Fibroblast of pulmonary artery (primary cell): ENCODE measurements at places on chromosomes 4 and X.

- DNase-seq, result no peak
These were observed 42.7 kb downstream of the TMEM156 start for GRCh38 chr4:38989487-38989886.

DNA sequence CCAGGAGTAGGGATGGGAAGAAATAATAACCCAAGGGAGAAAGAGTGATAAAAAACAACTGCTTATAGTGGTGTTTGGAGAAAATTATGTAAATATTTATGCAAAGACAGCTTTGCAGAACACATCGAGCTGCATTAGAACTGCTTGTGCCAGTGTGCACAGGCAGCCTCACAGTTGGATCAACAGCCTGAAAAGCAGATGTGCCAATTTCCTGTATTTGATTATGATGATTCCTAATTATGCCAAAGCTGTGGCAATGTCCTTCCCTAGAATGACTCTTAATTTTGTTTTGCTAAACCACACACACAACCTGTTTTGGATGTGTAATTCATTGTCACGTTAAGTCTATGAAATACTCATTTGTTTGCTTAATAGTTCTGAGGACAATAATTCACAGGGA lies 30.6 kb upstream of the ANTXR2 start:
- no peak for DNase-seq

DNA sequence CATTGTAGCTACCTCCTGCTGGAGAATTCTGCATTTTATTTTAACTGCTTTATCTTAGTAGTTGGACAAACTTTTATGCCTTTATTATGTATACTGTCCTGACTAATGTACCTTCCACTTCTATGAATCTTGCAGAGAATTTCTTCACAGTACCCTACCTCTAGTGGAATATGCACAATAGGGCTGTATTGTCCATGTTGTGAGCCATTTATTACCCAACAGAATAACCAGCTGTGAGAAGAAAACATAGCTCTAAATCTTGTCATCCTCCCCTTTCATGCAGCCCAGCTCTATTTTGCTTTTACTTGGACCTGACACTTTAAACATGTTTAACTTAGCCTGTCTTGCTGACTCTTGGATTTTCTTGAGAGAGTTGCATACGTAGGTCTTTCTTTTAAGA lies 56.2 kb downstream of the MCUB start:
- no peak for DNase-seq

- DNase-seq, result no peak
These were observed 48.9 kb downstream of the WWC2 start for GRCh38 chr4:183147983-183148382.

- DNase-seq, result no peak
These were observed 119.5 kb upstream of the SCML1 start for GRCh38 chrX:17617806-17618205.

DNA sequence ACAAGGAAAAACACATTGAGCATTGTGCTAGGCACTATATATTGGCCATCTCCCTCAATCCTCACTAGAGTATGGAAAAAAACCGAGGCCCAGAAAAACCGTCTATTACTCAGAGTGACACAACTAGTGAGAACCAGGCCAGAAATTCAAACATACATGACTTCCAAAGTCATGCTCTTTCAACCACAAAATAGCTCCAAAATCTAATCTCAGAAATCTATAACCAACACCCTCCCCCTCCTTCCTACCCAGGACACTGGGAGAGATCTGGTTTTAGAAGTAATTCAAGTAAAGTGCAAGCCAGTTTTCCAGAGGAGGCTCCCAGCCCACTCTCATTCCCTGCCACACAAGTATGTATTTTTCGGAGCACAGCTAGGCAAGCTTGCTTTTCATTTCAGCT lies 7.6 kb downstream of the HS3ST1 start:
- no peak for DNase-seq

DNA sequence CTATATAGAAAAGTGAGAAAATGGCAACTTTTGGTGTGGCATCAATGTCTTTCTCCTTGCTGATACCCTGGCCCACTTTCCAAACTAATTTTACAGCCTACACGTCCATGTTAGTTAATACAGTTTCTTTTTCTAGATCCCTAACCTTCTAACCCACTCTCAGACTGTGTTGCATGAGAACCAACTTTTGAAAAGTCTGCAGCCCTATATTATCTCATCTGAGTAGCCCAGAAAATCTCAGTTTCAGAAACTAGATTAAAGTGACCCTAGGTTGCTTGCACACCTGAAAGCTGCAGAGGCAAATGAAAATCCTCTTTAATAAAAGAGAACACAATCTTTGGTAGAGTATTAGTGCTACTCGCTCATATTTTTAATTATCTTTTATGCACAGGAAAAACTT lies 371.6 kb upstream of the EMCN start:
- no peak for DNase-seq

DNA sequence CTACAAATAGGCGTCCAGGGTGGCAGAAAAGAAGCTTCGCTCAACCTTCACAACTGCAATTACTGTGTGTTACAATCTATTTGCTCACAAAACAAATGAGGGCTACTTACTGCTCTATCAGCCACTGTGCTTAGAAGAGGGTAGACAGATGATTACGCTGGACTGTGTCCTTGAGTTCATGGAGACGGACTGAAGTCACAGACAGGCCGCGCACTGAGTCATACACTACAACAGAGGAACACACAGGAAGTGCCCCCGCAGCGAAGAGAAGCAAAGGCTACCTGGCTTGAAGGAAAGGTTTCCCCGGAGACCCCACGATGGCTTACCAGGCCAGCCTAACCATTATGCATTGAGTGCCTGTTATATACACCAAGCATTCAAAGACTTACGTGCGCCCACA lies 25.6 kb downstream of the FAT1 start:
- no peak for DNase-seq

DNA sequence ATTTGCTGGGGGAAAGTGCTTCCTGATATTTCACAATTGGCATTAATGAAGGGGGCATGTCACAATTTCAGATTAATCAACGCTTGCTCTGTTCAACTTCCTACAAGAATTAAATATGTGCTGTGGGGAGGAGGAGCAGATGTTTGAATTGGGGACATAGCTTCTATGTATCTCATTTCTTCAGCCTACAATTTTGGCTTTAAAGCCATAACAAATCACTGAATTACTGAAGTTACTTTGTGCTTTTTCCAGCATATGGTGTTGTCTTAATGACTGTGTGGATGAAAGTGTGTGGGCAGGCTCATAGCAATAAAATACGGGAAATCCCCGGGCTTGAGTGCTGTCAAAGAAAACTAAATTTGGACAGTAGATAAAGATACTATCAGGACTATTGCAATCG lies 813 bp downstream of the TLR7 start:
- no peak for DNase-seq

DNA sequence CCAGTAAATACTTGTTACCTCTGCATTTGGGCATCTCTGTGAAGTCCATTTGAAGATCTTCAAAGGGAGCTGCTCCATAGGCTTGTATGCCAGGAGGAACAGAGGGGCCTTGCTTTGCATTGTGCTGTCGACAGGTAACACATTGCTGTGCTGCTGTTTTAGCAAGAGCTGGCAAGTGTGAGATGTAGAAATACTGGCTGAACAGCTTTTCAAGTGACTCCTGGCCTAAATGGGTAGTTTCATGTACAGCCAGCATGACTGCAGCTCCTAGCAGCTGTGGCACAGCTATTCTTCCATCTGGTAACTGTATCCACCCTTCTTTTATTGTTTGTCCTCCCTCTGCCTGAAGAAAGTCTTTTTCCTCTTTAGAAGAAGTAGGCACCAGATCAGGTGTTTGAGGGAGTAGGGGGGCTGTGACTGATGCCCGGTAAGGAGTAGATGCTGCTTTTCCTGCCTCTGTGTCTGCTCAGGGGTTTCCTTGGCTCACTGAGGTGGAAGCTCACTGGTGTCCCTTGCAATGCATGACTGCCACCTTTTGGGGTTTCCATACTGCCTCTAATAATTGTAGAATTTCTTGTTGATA lies 965.3 kb downstream of the CCSER1 start:
- no peak for DNase-seq

- DNase-seq, result no peak
These were observed 333.5 kb downstream of the TENM3 start for GRCh38 chr4:182576601-182577289.

GRCh38 chrX:132204629-132205028 lies 14.6 kb downstream of the RAP2C start:
- DNase-seq, result no peak

DNA sequence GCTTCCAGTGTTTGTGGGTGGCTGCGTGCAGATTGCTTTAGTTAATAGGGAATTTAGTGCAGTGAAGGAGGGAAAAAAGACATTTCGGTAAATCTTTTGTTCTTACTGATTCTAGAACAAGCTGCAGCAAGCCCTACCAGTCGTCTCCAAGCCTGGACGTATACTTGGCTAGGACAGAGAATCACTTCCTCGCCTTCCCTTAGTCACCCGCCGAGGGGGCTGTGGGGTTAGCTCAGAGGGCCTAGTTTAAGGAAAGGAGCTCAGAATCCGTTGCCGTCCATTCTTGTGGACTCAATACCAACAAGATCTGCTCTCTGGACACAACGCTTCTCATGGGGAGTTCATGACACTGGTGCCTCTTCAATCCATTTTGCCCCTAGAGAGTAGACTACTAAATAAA lies 36.3 kb upstream of the FAT1 start:
- DNase-seq, result no peak

GRCh38 chr4:181538431-181538830 lies 704.8 kb upstream of the TENM3 start:
- no peak for DNase-seq

DNA sequence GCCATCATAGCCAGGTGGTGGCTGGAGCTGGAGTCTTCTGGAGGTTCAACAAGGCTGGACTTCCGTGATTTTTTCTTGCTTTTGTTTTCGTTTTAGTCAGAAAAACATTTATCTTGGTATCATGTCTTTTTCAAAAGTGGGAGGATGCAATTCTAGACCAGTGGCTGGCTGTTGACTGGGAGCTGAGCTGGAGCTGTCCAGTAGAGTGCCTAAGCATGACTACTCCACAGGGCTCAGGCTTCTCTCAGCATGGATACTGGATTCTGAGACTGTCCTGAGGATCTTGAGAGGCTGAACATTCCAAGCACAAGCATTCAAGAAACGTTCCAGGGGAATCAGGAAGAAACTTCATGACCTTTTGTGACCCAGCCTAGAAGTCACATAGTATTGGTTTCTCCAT lies 598.1 kb downstream of the MID1IP1 start:
- no peak for DNase-seq

- peak; percentile 61 for DNase-seq
These were observed 77.9 kb downstream of the LUZP4 start for GRCh38 chrX:115367455-115367854.

- DNase-seq, result no peak
These were observed 3.1 kb upstream of the HS6ST2 start for GRCh38 chrX:132961511-132961910.

DNA sequence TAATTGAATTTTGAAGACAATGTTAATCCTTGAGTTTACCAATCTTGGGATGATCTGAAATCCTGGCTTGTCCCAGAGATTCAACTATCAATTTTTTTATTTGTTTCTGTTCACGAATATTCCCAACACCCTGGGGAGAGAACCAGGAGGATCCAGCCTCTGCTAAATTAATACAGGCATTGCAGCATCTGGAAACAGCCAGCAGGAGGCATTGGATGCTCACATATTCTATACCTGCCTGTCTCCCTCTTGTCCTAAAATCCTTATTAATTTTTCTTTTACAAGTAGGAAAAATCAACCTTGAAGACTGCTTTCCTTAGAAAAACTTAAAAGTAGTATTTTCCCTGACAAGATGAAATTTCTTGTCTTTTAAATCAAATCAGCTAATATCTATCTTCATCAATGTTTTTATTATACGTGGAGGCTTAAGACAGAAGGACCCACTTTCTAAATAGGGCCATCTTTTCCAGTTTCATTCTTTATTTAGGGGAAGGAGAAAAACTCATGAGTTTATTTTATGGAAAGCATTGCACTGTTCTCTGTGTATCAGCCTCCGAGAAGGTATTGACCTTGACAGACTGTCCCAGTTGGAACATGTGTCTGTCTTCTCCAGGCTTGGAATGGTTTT lies 102.4 kb downstream of the CLNK start:
- DNase-seq, result peak; percentile 79

DNA sequence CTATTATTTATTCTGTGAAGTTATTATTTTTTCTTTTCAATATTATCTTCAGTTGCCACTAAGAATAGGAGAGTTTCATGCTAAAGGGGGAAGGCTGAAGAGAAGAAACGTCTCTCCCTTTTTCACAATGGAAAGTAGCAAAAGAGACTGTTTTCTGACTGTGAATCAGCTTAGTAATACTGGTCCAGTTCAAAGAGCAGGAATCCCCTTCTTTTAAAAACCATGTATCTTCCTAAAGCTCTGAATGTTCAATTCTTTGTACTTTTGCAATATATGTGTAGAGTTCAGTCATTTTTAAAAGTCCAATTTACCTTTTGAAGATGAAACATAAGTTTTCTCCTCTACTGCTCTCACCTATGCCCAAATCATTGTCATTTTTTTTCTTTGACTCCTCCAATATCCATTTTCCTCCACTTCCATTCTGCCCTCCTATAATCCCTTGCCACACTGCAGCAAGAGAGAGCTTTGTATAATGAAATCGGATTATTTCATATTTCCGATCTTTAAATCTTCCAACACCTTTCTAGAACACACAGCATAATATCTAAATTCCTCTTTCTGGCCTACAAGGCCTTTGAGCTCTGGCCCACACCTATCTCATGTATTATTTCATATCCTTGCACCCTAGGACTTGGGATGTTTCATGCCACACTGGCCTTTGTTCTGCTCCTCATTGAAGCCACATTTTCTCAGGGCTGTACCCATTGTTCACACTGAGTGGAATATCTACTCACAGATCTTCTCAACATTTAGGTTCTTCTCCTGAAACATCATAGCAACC lies 195.3 kb downstream of the CAMK2D start:
- DNase-seq, result no peak

DNA sequence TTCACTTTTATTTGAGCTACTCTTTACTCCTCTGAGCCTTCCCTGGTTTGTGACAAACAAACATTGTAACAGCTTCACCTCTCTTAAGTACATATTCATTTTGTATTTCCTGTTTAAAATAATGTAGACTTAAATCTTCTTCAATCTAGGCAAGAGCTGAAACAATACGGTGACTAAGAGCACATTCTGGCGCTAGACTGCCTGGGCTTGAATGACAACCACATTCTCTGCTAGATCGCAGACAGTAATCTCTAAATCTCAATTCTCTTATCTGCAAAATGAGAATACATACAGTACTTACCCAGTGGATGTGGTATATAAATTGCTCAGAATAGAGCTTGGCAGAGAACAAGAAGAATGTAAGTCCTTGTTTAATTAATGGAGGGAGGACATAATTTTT lies 144.8 kb downstream of the ARAP2 start:
- DNase-seq, result peak; percentile 5

DNA sequence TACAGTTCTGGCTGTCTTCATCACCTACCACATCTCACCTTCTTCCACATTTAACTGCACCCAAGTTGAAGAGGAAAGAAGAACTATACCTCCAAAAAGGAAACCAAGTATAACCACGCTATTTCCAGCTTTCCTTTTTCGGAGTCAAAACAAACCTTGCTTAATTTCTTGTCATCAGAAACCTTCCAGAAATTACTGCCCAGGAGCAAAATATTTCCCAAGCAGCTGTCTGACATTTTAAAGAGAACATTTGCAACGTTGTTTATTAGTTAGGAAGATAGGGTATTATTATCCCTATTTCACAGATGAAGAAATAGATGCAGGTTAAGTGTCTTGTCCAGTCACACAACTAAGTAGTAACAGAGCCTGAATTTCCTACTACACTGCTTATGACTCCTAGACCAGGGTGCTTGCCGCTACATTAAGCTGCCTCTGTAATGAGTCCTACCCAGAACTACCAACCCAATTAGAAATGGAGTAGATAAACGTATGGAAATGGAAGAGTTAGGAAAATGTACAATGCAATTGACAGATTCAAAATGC lies 2.2 kb upstream of the ACSL4 start:
- DNase-seq, result no peak
